NCI-H1930 (cell line): ENCODE measurements at places on chromosomes 5 and 9.

GRCh38 chr9:98690686-98691085 is 18.0 kb downstream of the GABBR2 start:
- no peak for DNase-seq

DNA sequence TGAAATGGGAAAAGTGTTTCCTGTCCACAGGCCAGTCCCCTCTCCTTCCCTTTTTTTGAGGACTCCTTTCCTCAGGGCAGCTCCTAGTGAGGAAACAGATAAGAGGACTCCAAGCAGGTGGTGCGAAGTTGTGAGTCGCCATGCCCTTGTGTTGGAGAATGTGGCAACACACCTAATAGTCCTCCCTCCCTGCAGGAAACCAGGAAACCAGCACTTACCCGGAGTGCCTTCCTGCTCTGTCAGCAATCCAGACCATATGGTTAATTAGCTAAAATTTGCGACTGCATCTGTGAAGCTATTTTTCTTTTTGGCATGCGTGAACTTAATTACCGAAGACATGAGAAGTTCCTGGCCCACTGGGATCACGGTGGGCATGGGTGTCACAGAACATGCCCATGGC is 69.9 kb downstream of the TRIM32 start:
- no peak for DNase-seq

DNA sequence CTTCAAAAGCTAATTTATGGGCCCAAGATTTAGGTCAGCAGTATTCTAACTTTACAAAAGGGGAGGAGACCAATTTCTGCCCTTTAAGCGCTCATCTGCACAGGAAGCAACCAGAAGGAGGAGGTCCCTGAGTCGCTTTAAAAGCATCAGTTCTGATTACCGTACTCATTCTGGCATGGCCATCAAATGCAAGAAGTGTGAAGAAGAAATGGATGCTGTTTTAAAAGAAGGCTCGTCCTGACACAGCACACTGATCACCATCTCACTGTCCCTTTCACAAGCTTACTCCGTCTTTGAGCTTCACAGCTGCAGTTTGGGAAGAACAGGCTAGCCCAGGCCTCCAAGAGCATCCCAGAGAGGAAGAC is 17.5 kb downstream of the ZNF608 start:
- no peak for DNase-seq

DNA sequence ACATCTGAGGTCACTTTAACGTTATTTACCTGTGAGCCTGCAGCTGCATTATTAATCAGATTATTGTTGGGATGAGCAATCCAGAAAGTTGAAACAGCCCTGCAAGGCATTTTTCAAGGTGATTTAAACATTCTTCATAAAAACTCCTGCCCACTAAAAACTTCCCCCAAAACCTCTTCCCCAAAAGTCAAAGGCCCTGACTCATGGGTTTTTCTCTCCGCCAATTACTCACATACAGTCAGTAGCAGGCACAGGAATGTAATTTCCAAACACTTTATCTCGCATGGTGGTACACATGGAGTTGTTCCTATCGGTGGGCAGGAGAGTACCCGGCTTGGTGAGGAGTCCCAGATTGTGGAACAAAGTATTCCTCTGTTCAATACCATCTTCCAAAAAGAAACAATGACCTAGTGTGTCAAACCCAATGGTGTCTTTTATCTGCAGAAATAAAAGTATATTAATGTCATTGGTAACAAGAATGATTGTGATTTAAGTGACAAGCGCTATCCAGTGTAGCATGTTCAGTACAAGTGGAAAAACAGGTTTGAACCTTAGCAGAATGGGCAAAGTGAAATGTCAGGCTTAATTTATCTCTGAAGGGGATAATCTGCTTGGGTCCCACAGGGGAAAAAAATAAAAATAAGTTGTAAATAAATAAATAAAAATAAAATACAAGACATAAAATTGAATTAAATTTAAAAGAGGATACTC is 38.3 kb downstream of the CEMIP2 start:
- DNase-seq, result no peak

DNA sequence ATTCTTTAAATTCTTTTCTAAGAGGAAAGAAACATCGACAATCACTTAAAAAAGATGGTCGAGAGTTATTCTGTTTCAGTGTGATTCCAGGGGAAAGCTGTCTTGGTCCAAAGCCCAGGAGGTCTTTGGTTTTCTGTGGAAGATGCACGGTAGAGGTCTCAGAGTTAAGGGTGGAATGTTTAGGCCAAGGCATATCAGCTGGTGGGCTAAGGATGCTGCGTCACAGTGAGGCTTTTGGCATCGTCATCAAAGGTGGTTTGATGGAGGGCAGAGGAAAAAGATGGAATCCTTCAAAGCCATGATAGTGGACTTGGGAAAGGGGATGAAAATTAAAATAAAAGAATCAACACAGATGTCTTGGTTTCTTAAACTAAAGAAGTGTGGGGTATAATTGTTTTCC is 137.3 kb upstream of the ANKH start:
- DNase-seq, result no peak

DNA sequence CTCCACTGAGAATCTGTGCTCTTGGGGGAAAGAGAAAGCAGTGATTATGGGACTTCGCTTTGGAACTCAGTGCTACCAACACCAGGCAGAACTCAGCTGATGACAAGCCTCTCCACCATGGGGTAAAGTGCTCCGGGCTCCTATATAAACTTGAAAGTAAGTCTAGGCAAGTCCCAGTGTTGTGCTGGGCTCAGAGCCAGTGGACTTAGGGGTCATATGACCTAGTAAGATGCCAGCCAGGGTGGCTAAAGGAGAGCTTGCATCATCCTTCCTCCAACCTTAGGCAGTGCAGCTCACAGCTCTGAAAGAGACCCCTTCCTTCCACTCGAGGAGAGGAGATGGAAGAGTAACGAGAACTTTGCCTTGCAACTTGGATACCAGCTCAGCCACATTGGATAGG is 35.1 kb upstream of the FREM1 start:
- DNase-seq, result no peak

GRCh38 chr5:50886657-50887345 is 220.4 kb downstream of the PARP8 start:
- peak; percentile 3 for DNase-seq

DNA sequence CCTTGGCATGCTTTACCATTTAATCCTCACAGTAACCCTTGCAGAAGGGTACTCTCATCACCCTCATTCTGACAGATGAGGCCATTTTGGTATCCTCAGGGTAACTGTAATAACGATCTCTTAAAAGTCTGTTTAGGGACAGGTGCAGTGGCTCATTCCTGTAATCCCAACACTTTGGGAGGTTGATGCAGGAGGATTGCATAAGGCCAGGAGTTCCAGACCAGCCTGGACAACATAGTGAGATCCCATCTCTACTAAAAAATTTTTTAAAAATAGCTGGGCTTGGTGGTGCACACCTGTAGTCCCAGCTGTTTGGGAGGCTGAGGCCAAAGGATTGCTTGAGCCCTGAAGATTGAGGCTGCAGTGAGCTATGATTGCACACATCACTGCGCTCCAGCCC is 31.8 kb downstream of the CSF1R start:
- DNase-seq, result no peak

- no peak for DNase-seq
Measured at GRCh38 chr9:134636149-134636507, 5.5 kb upstream of the COL5A1 start.

GRCh38 chr9:126965077-126965476 is 50.5 kb downstream of the RALGPS1 start:
- no peak for DNase-seq
